Activated naive CD4-positive, alpha-beta T cell treated with Interleukin-2 at 50 U/mL for 16 hours (primary cell): ENCODE measurements at places on chromosomes 12 and 14.
A peak's percentile ranks its signal among the peaks of the same experiment; 100 is the strongest.

DNA sequence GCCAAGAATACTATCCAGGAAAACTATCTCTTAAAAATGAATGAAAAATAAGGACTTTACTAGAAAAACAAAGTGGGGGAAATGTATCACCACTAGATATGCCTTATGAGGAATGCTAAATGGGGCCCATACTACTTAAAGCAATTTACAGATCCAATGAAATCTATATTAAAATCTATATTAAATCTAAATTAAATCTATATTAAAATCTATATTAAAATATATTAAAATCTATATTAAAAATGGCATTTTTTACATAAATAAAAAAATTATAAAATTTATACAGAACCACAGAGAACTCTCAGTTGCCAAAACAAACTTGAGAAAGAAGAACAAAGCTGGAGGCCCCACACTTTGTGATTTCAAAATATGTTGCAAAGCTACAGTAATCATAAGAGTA is 234.5 kb downstream of the RPL10L start:
- DNase-seq = no peak

DNA sequence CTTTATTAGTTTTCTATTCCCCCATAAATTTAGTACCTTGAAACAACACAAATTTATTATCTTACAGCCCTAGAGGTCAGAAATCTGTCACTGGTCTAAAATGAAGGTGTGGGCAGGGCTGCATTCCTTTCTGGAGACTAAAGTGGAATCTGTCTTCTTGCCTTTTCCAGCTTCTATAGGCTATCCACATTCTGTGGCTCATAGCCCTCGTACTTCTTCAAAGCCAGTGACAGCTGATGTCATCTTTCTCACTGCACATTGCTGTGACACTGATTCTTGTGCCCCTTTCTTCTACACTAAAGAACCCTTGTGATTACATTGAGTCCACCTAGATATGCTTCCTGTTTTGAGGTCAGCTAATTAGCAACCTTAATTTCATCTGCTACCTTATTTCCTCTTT is 23.2 kb upstream of the DCN start:
- no peak for DNase-seq

DNA sequence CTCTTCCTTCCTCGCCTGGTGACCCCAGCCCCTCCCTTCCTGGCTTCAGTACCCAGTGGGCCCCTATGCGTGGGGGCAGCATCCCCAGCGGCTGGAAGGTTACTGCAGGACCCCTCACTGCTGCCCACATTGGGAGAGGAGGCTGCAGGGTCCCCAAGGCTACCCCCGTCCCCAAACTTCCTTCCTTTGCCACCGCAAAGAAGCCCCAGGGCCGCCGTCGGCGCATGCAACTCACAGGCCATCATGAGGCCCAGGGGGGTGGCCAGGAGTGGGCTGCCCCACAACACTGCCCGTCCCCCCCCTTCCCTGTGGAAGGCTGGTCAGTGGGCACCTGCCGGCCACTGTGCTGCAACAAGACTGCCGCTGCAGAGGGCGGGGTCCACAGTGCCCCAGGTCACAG is 9.5 kb upstream of the TNFAIP2 start:
- no peak for DNase-seq

DNA sequence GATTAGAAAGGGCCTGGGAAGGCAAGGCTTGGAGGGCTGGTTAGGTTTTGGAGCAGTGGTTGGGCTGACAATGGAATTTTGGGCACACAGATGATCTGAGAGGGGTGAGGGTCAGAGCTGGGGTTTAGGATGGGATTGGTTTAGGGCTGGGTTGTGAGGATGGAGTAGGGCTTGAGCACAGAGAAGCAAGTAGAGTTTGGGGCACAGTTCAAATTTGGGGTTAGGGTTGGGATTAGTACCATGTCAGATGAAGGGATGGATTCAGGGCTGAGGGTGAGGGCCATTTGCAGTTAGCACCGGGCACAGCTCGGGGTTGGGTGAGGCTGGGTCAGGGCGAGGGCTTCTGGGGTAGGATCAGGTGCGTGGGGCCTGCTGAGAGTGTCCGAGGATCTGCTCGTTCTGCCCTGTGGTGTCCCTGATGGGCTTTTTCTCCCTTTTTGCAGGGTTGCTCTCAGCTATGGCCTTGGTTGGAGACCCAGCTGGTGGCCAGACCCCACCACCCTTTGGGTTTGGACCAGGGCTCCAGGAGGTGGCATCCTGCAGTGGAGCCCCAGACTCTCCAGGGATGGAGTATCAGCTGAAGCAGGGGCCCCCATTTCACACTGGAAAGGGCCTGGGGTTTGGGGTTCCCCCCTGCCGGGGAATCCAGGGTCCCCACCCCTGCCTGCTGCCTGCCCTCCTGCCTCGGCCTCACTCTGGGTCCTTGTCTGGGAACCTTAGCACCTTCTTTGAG is 45.6 kb downstream of the KRT80 start:
- no peak for DNase-seq

- no peak for DNase-seq
Observed at GRCh38 chr12:1173781-1174617, 183.0 kb downstream of the ERC1 start.

GRCh38 chr12:119710374-119710964 is 42.5 kb downstream of the PRKAB1 start:
- no peak for DNase-seq

GRCh38 chr14:95488376-95489213 is 27.9 kb downstream of the SYNE3 start:
- DNase-seq = no peak

DNA sequence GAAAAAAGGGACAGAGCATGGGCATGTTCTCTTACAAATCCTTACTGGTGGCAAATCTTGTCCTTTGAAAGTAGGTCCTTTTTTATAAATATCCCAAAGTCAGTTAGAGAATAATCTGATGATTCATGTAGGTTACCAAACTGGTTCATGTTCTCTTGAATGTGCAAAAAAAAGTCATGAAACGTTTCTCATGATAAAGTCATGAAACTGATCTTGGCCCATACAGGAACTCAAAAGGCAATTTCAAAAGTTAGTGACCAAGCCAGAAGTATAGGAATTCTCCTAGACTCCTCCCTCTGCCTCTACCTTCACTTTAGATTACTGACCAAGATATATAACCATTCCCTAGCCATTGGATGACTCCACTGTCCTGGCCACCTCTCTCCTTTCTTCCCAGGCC is 27.3 kb upstream of the SPTSSA start:
- DNase-seq = no peak

DNA sequence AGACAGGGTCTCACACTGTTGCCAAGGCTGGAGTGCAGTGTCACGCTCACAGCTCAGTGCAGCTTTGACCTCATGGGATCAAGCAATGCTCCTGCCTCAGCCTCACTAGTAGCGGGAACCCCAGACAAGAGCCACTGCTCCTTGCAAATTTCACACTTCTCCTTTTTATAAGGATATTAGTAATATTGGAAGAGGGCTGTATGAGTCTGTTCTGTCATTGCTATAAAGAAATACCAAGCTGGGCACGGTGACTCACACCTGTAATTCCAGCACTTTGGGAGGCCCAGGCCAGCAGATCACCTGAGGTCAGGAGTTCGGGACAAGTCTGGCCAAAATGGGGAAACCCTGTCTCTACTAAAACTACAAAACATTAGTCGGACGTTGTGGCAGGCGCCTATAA is 12.9 kb upstream of the ORAI1 start:
- DNase-seq = no peak

DNA sequence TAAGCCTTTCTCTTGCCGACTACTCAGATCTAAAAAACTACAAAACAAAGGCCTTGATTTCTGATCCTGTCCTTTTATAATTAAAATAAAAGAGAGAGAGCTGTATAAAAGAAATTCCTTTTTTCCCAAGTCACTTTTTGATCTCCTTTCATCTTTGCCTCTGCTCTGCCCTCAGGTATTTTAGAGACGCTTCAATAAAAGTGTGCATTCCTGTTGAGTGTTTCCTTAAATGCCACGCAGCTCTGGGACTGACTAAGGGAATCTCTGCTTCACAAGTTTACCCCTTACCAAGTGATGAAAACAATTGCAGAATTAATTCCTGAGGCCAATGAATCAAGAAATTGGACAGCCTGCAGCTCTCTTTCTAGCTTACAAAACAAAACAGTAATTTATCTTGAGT is 1109.8 kb downstream of the TMTC2 start:
- DNase-seq = no peak

- no peak for DNase-seq
Observed at GRCh38 chr12:57237596-57237931, 8.1 kb downstream of the SHMT2 start.

GRCh38 chr14:104985675-104986486 is at the start of gene CLBA1:
CLBA1 (plus strand) TSS chr14:104985788; CDS start chr14:104986432, 644 bp downstream.
- DNase-seq = peak; percentile 88

- DNase-seq = no peak
Observed at GRCh38 chr12:5522432-5523335, 90.8 kb downstream of the NTF3 start.

DNA sequence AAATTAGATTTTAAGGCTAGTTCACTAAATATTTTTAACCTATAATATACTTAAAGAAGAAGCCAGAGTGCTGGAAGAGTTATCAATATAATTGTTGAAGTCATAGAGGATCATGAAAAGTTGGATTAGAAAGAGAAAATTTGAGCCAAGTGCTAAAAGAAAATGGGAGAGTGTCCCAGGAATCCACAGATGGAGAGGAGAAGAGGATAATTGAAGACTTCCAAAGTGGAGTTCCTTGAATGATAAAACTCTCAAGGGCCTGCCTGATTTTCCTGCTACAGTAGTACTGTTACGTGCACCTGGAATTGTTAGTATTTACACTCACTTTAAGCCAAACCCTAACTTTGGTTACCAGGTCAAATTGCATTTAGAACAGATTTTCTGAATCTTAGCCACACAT is 113.2 kb downstream of the MSRB3 start:
- no peak for DNase-seq

- DNase-seq = no peak
Observed at GRCh38 chr12:29073631-29074239, 75.3 kb upstream of the FAR2 start.

- DNase-seq = no peak
Observed at GRCh38 chr12:17017402-17017801, 411.4 kb upstream of the LMO3 start.

- DNase-seq = no peak
Observed at GRCh38 chr12:123114304-123115083, 36.4 kb downstream of the PITPNM2 start.

DNA sequence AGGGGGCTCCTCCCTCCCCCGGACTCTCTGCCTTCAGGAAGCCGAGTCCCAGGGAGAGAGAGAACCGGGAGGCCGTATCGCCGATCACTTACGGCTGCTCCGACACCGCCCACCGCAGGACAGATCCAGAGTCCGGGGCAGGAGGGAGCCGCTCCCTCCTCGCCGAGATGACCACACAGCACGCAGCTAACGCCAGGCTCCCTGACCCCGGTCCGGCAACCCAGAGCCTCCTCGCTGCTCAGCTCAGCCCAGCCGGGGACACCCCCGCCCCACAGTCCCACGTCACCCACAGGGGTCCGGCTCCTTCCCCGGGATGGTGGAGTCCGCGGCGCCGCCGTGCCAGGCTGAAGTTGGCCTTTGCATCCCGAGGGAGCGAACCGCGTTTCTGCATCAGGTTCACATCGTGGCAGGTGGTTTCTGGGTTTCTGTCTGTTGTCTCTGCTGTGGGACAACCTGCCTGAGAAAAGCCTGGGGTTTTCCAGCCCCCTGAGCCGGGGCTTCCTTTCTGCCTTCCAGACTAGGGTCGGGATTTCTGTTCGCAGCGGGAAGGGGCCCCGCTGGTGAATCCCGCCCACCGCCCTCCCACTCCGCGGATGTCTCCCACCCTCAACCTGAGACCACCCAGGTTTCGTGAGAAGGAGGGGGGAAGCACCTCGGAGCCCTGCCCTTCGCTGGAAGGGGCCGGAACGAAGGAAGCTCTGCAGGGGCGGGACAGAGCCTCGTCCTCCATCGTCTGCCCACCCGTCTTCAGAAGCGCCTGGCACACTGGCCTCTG is 61.2 kb downstream of the NOC4L start:
- DNase-seq = no peak

- DNase-seq = no peak
Observed at GRCh38 chr12:91074154-91074709, 16.4 kb upstream of the KERA start.

DNA sequence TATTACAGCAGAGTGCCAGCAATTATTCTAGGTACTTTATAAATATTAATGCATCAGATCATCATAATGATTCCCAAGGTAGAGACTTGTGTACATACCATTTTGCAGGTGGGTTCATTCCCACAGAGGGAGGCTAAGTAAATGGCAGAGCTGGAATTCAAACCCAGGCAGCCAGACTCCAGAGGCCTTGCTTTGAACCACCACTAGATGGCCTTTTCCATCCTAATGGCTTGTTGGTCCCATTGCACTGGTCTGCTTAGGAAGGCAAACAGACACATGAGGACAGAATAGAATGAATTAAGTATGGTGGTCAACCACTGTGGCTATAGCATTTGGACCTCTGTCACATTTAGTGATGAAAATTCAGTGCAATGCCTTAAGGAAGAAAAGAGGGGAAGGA is 158.7 kb downstream of the METTL25 start:
- DNase-seq = no peak

- no peak for DNase-seq
Observed at GRCh38 chr12:120115066-120115465, 1.5 kb downstream of the RAB35 start.

DNA sequence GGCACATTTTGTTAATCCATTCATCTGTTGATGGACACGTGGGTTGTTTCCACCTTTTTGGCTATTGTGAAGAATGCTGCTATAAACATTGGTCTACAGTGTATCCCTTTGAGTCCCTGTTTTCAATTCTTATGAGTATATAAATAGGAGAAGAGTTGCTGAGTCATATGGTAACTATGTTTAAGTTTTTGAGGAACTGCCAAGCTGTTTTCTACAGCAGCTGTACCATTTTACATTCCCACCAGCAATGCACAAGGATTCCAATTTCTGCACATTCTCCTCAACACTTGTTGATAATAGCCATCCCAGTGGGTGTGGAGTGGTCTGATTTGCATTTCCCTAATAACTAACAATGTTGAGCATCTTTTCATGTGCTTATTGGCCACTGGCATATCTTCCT is 6.9 kb upstream of the SVOP start:
- no peak for DNase-seq

- DNase-seq = no peak
Observed at GRCh38 chr12:42574851-42575266, 14.7 kb downstream of the PRICKLE1 start.

DNA sequence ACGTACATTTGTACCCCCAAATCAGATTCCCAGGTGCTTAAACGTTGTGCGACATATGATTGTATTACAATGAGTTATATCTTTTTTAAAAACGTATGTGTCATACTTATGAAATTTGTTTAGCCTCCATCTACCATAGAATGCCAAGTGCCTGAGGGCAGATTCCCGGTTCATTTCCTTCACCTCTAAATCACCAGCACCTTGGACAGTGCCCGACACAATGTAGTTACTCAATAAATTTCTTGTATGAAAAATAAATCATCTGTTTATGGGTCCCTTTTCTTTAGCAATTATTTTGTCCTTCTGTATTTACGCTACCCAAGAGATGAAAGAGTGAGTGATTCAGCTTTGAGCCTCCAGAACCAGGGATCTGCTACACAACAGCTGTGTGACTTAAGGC is 157.4 kb downstream of the TBX5 start:
- no peak for DNase-seq

DNA sequence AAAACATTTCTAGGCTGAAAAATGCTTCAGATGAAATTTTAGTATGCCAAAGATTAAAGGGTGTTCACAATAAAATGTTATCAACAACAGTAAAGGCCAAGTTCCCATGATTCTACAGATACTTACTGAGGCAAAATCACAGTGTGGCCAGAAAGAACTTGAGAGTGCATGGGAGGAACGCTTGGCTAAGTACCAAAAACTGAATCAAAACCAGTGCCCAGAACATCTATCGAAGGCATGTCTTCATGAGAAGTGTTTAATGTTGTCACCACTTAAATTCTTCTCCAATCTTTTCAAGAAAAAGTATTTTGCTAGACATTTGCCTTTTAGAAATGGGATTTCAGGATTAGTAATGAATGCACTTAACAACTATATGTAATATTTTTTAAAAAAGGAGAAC is 41.5 kb downstream of the KIF21A start:
- DNase-seq = no peak
